ENCODE measurements at places on chromosomes 1 and 21. TPM values are rescaled to one million over a fixed set of nuclear protein-coding genes. Genes with fewer than 3 reads are reported as not detected.

The GJA5 gene
- 0.84 TPM for total RNA-seq

The TLR5 gene
- total RNA-seq, result 11.1 TPM

The TLCD4 gene
- total RNA-seq, result 0.32 TPM

The CCDC190 gene
- 0.32 TPM for total RNA-seq

The LMOD1 gene
- 4.1 TPM for total RNA-seq

The HSD3B2 gene
- 0.32 TPM for total RNA-seq

The LAMC1 gene
- total RNA-seq, result 26.9 TPM

The LYPLAL1 gene
- total RNA-seq, result 26.7 TPM

The SYPL2 gene
- not detected for total RNA-seq

The MPL gene
- total RNA-seq, result 0.48 TPM

The HRNR gene
- total RNA-seq, result not detected

The AGT gene
- total RNA-seq, result 0.12 TPM

The CCDC27 gene
- not detected for total RNA-seq

The TRIM67 gene
- not detected for total RNA-seq

The RSPO1 gene
- total RNA-seq, result 0.20 TPM

The FOXJ3 gene
- 20.6 TPM for total RNA-seq

The CLCA1 gene
- total RNA-seq, result 0.08 TPM

The CBR3 gene
- total RNA-seq, result 33.7 TPM

The SPRR5 gene
- 3.5 TPM for total RNA-seq

The PDC gene
- total RNA-seq, result not detected

The DCST1 gene
- 0.32 TPM for total RNA-seq

The B3GALT2 gene
- total RNA-seq, result 0.04 TPM

The PGBD2 gene
- total RNA-seq, result 4.5 TPM

The THEMIS2 gene
- 5.3 TPM for total RNA-seq

The HPCAL4 gene
- total RNA-seq, result not detected

The TRIM63 gene
- not detected for total RNA-seq

The CELA2B gene
- not detected for total RNA-seq

The PPCS gene
- total RNA-seq, result 58.9 TPM

The RCC1 gene
- total RNA-seq, result 33.3 TPM

The SDC3 gene
- 3.3 TPM for total RNA-seq

The UFC1 gene
- total RNA-seq, result 76.7 TPM

The FCAMR gene
- total RNA-seq, result 0.08 TPM

The S100A2 gene
- 4,166 TPM for total RNA-seq

The PDZK1 gene
- total RNA-seq, result not detected

The TNFRSF9 gene
- 0.16 TPM for total RNA-seq

The KIAA1614 gene
- total RNA-seq, result 0.36 TPM

The CEP104 gene
- 27.8 TPM for total RNA-seq

The FLG2 gene
- total RNA-seq, result not detected

The RIMS3 gene
- 2.2 TPM for total RNA-seq

The MROH7 gene
- total RNA-seq, result 0.68 TPM

The CBS gene
- 0.80 TPM for total RNA-seq
